Renal pelvis (tissue), 12 donors: ENCODE measurements at places on chromosomes 5 and 9. TPM values are rescaled to one million over a fixed set of nuclear protein-coding genes. Genes with fewer than 3 reads are reported as not detected.

WDR31 gene
- 8.4 TPM for polyA plus RNA-seq

ZFP37 gene
- polyA plus RNA-seq: 12.2 TPM

MGAT4B gene
- polyA plus RNA-seq: 185 TPM

DNA sequence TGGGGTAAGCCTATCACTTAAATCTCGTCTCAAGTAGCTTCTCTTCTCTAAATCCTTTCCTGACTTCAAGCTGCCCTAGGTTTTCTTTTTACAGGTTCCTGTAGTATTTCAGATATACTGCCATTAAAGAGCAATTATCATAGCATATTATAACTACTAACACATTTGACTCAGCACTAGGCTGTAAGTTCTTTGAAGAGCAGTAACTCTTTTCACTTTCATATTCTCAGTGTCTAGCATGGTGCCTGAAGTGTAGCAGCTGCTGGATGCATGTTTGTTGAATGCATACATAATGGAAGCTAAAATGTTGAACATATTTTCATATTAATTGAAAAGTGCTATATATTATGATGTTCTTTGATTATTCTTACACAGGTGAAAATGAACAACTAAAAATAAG lies 22.5 kb downstream of the CCDC152 start:
- no peak for DNase-seq

DNA sequence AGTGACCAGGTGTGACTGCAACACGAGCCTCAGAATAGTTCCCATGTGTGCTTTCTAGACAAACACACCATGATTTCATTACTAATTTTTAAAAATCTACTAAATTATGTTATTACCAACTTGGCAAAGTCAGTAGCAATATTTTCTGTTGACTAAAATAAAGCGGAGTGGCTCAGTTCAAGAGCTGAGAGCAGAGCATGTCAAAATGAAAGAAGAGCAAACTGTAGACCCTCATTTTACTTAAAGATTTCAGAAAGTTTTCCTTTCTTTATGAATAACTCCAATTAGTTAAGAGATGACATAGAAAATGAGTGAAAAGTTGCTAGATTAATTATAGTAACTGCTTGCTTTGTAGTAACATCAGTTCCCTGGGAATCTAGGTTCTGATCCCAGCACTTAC lies 17.9 kb downstream of the OXCT1 start:
- no peak for DNase-seq

GRCh38 chr5:144567421-144567780 lies 396.7 kb downstream of the KCTD16 start:
- no peak for DNase-seq

GRCh38 chr5:172356527-172356926 lies 73.0 kb upstream of the UBTD2 start:
- no peak for DNase-seq
